ENCODE measurements at places on chromosomes 7 and 10.
A peak's percentile ranks its signal among the peaks of the same experiment; 100 is the strongest.

DNA sequence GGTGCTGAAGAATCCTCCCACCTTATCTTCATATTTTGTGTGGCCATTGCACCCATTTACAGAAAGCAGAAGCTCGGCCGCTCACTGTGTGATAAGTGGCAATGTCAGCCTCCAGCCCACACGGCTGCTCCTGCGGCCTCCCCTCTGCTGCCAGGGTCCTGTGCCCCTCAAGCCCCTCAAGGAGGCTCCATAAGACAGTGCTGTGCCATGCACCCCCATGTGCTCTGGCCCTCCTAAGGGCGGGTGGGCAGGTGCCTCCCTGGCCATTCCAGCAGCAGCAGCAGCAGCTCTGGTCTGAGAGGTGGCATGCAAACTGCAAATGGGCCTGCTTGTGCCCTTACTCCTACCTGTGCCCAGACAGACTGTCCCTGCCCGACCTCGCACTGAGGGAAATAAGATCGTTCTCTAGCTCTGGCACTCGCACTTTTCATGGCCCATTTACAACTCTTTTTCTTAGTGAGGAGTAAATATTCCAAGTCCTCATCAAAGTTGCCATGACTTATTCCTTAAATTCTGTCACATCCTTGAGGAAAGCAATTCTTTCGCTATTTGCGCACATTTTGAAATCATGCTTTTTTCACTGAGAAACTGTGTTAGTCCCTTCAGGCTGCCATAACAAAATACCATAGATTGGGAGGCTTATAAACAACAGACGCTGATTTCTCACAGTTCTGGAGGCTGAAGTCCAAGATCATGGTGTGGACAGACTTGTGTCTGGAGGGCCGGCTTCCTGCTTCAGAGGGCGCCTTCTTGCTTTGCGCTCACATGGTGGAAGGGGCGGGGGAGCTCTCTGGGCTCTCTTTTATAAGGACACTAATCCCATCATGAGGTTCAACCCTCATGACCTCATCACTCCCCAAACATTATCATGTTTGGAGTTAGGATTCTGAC lies 187.8 kb downstream of the COBL start:
- no peak for DNase-seq

DNA sequence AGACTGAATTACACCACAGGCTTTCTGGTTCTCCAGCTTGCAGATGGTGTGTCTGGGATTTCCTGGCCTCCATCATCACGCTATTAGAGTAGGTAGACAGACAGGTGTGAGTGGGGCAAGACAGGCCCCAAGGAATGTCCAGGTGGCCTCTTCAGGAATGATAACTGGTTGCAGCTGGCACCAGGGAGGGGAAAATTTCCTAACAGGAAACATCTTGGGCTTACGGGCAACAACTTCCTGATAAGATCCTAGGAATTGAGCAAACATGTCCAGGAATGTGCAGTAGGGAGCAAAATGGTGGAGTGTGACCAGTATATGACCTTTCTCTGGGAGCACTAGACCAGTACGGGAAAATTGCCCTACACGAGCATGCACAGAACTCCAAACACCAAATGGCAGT lies 11.3 kb downstream of the XRCC2 start:
- DNase-seq: no peak

GRCh38 chr10:60534761-60535389 lies 145.2 kb upstream of the ANK3 start:
- no peak for DNase-seq

DNA sequence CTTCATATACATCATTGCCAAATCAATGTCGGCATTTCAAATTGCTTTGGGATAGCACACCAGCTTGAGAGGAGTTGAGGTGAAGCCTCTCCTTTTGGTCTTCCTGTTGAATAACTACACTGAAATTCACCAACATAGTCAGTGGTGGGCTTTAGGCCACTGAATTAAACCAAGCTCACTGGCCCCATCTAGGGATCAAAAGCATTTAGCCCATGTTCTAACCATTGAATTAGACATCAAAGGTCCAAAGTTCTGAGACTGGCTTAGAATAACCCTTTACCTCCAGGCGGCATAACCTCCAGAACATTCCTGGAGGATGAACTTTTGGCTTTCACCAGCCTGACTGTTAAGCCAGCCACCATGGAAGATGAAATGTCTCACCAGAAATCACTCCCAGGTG lies 54.6 kb downstream of the BPGM start:
- DNase-seq: no peak

GRCh38 chr10:114289096-114289436 lies 50.0 kb downstream of the VWA2 start:
- DNase-seq: no peak

DNA sequence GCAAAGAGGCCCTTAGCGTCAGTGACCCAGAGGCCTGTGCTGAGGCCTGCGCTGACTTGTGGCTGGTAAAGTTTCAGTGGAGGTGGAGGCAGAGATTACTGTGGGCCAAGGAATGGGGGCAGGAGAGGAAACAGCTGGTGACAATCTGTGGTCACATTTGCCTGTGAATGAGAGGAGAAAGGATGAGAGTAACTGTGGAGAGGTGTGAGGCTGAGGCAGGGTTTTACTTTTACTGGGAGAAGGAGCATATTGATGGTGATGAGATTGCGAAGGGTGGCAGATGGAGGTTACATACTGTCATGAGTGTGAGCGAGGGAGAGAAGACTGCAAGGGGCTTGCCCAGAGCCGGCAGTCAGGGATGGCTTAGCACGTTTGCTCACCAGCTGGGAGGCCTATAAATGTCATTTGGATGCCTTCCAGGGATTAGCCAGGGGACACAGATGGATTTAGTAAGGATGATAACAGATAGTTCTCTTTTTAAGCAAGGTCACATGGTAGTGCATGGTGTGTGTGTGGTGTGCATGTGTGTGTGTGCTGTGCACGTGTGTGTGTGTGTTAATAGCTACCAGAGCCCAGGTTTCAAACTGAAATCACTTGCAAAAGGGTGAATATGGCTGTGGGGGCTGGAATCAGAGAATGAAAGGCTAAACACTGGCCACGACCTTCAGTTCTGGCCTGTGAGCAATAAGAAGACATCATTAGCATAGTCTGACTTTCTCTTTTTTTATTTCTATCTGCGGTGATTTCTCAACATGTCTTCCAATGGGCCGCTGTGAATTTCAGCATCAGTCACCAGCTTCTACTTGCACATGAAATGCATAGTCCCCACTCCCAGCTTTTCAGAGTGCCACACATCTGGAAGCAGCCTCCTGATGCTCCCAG lies 291.5 kb upstream of the ZNF32 start:
- DNase-seq: no peak

GRCh38 chr10:96400465-96400864 lies 41.7 kb upstream of the OPALIN start:
- DNase-seq: no peak

GRCh38 chr7:45573204-45573603 lies 964 bp upstream of the ADCY1 start:
- no peak for DNase-seq

DNA sequence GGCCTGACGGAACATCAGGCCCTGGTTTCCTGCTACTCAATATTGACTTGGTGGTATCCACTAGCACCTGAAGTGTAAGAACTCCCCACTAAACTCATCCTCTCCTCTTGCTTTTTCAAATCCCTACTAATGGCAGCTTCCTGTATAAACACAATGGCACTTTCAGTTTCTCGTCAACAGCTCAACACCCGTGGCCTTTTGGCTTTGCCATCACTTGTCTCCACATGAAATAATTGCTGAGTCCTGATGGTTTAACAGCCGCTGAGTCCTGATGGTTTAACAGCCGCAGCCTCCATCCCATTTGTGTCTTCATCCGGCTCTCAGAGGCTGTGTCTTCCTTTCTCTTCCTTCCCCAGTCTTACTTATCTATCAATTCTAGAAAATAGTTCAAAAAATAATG lies 261.4 kb upstream of the PITRM1 start:
- DNase-seq: no peak

- DNase-seq: no peak
Observed at GRCh38 chr10:978826-979421, 9.3 kb upstream of the GTPBP4 start.

DNA sequence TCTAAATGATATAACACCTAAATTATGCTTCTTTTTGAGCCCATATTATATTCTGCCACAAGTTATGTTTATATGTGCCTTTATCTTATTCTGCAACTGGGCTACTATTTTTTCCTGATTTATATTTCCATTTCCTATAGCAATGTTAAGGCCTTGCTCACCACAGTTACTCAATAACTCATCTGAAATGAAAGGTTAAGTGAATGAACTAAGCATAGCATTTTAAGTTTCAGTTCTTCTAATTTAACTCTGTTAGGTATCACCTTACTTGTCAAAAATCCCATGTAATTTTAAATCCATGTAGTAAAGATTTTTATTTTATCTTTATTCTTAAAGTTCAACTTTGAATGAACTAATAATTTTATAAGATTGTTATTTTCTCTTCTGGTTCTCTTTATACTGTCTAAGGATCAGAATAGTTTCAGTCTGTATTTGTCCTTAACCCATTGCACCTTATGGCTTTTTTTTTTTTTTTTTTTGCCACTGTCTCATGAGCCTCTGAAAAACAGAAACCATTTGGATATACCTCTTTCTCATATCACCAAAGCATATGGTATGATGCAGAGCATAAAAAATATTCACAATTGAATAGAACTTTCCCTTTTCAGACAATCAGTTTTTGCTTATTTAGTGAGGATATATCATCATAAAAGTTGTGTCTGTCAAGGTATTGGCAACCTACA lies 301.8 kb upstream of the ZWINT start:
- no peak for DNase-seq

DNA sequence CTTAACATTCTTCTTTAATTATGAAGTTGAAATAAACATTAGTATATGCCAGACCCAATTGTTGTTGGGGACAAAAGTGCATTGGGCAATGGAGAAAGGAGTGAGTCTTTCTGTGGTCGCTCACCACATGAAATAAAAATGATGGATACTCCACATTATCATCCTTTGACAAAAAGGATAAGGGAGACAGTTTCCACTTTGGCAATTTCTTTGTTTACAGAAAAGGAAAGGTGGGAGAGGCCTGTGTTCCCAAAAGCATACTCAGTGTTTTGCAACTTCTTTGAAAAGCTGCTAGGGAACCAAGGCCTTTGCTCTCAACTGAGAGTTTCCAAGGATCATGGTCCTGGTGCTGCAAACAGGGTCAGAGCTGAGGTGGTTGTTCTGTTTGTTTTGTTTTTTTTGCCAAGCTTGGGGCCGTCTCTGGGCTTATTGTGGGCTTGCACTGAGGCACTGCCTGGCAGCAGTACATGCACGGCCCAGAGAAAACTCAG lies 341.9 kb downstream of the TNS3 start:
- DNase-seq: no peak

DNA sequence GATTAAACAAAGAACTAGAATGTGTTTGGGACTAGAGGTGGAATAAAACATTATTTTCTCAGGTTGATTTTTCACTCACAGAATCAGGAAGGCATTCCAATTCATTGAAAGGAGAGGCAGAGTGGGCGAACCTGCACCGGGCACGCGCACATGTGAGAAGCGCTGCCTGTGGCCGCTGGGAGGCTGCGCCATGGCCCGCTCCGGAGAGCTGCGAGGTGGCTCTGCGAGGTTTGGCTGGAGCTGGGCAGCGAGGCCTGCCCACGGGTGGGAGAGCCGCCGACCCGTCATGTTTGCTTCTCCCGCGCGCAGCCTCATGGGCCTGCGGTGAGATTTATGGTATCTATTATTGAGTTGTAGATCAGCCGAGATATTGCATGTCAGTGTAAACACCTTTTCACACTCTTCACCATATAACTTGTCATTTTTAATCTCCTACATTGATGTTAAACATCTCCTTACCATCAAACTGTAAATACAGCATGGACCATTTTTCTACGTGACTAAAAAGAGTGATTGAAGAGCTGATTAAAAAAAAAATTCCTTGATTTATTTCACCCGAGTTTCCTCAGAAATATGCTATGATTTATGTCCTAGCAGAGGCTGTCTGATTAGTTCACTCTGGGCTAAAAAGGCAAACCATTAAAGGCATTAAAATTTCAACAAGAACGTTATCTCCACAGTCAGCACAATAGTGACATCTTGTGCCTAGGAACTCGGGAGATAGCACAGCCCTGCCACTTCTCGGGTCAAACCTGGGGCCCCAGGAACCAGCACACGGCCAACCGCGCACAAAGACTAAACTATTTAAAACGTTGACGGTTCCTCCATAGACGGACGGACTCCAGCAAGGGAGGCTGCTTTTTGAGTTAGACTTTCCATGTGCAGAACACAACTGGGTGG lies 96.6 kb upstream of the RNF32 start:
- no peak for DNase-seq

GRCh38 chr7:96045919-96046318 lies 273.6 kb downstream of the DYNC1I1 start:
- no peak for DNase-seq

GRCh38 chr10:104434601-104435000 lies 81.0 kb downstream of the CFAP58 start:
- peak; percentile 24 for DNase-seq

DNA sequence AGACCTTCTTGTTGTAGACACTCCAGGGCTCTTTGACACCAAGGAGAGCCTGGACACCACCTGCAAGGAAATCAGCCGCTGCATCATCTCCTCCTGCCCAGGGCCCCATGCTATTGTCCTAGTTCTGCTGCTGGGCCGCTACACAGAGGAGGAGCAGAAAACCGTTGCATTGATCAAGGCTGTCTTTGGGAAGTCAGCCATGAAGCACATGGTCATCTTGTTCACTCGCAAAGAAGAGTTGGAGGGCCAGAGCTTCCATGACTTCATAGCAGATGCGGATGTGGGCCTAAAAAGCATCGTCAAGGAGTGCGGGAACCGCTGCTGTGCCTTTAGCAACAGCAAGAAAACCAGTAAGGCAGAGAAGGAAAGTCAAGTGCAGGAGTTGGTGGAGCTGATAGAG lies 5.5 kb downstream of the GIMAP7 start:
- DNase-seq: no peak

DNA sequence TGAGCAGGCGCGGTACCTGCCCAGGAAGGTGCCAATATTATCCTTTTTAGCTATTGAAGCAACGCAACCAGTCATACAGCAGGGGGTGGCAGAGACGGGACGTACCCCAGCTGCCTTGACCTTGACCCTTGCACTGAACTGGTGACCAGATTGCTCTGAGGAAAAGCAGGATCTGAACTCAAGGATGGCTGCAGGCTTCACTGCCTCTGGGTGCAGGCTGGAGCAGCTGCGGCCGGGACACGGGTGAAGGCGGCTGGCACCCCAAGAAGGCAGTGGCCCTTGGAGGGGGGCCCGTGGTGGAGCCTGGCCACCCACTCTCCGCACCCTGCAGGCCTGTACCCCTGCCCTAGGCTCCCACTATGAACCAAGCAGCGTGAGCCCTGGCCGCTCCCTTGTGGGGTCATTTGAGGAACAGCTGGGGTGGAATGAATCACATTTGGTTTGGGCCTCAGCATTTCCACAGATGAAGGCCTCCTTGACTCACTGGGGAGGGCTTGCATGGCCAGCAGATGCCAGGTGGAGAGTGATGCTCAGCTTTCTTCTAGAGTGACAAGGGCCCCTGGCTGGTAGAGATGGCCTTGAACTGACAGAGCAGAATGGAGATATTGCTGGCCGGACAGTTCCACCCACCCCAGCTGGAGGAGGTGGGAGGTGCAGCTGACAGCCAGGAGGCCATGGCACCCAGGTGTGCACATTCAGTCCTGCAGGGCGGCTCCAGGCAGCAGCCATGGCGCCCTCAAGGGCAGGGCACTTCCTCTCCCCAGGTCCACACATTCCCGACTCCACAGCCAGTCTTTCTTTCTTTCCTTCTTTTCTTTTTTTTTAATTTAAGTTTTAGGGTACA lies 218.7 kb downstream of the WDR37 start:
- DNase-seq: no peak

Data from RCC 7860 (cell line).